ENCODE measurements at places on chromosomes 5 and 9. TPM values are rescaled to one million over a fixed set of nuclear protein-coding genes. Genes with fewer than 3 reads are reported as not detected.

The LCN2 gene
- total RNA-seq: 0.25 TPM

The NIM1K gene
- 5.9 TPM for total RNA-seq

The CENPH gene
- 11.1 TPM for total RNA-seq

The FBP2 gene
- total RNA-seq: not detected

The EQTN gene
- 1.2 TPM for total RNA-seq

The TMEM38B gene
- total RNA-seq: 14.0 TPM

The LRRC19 gene
- total RNA-seq: under 0.01 TPM

The ANKRD55 gene
- total RNA-seq: 1.2 TPM

The PTCD2 gene
- total RNA-seq: 6.6 TPM

The TAF1L gene
- 0.25 TPM for total RNA-seq

The DNAJC21 gene
- total RNA-seq: 16.0 TPM

The LIX1 gene
- 4.7 TPM for total RNA-seq

The MAP1B gene
- total RNA-seq: 786 TPM

The IFNE gene
- total RNA-seq: not detected

The BTNL8 gene
- under 0.01 TPM for total RNA-seq

The CAMLG gene
- 60.7 TPM for total RNA-seq

The TMEM174 gene
- not detected for total RNA-seq

The LAMC3 gene
- total RNA-seq: 2.7 TPM

The CTSV gene
- 0.74 TPM for total RNA-seq

The POLR3G gene
- 2.5 TPM for total RNA-seq

The LCN15 gene
- total RNA-seq: not detected

The AUH gene
- total RNA-seq: 21.6 TPM

The GFRA3 gene
- total RNA-seq: not detected

The SYNPO gene
- total RNA-seq: 4.9 TPM

The PCDHA9 gene
- total RNA-seq: 12.3 TPM

The C7 gene
- 4.4 TPM for total RNA-seq

The ANKRD34B gene
- total RNA-seq: 0.25 TPM

Measured in temporal lobe (tissue), 4 donors.